ENCODE measurements at places on chromosomes 5 and 9.

GRCh38 chr9:117145811-117146490, 268.9 kb downstream of the ASTN2 start:
- no peak for DNase-seq

DNA sequence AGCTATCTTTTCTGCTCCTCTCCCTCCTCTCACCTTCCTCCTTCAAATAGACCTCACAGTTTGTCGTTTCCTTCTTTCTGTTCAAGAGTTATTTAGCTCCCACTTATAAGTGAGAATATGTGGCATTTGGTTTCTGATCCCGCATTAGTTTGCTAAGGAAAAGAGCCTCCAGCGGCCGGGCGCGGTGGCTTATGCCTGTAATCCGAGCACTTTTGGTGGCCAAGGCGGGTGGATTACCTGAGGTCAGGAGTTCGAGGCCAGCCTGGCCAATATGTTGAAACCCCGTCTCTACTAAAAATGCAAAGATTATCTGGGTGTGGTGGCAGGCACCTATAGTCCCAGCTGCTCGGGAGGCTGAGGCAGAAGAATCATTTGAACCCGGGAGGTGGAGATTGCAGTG, 2101.6 kb downstream of the MAT2B start:
- no peak for DNase-seq

- DNase-seq: peak; percentile 26
Observed at GRCh38 chr5:134223406-134224248, 2.2 kb downstream of the PPP2CA start.

DNA sequence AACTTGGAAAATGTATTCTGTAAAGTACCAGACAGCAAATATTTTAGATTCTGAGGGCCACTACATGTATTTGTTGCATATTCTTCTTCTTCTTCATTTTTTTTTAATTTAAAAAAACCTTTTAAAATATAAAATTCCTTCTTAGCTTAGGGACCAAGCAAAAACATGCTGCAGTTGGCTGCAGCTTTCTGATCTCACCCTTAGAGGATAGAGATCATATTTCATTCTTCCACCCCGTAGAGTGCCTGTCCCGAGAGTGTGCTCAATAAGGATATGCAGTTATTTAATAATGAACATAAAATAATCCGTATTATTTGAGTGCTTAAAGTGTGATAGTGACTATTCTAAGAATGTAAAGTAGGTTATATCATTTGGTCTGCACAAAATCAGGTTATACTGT, 204.2 kb upstream of the CD180 start:
- DNase-seq: no peak

GRCh38 chr5:29795096-29795652, 1398.3 kb upstream of the CDH6 start:
- no peak for DNase-seq

Measured in astrocyte of the hippocampus (primary cell).